Breast epithelium (tissue), 4 donors: ENCODE measurements at places on chromosomes 3 and 15. TPM values are rescaled to one million over a fixed set of nuclear protein-coding genes. Genes with fewer than 3 reads are reported as not detected.

Gene PAQR9
- total RNA-seq: not detected

- DNase-seq: no peak
Observed at GRCh38 chr3:67468511-67468910, 185.9 kb downstream of the SUCLG2 start.

DNA sequence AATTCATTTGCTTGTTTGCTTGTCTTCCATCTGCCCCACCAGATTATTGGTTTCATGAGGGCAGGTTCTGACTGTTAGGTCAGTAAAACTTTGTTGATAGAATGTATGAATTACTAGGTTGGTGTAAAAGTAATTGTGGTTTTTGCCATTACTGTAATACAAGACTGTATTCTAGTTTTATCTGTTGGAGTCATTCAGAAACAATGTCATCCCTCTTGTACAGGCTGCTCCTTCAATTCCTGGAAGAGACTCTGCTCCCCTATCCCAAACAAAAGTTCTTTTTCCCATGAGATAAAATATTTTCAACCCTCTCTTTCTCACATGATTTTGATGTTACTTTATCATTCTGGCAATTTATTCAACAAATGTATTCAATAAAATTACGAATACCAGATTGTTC is 115.0 kb downstream of the CHST2 start:
- no peak for DNase-seq

- DNase-seq: no peak
Observed at GRCh38 chr3:1752205-1752604, 346.5 kb upstream of the CNTN4 start.

Gene SCG5
- total RNA-seq: 11.1 TPM

DNA sequence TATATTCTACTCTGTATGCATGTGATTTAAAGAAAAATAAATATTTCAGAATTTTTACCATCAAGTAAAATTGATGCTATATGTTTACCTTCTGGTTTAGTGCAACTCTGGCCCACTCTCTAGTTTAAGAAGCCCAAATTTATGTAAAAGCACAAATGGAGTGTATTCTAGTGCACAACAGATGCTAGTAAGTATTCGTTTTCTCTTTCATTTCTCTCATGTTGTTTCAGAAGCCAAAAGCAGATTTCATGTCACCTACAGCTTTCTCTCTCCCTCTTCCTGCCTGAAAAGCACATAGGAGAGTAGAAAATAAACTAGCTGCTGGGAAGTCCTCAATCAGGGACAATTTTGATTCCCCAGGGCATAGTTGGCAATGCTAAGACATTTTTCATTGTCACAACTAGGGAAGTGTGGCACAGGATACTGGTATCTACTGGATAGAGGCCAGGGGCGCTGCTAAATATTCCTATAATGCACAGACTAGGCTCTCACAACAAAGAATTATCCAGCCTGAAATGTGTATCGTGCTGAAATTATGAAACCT is 147.4 kb upstream of the ARHGEF26 start:
- no peak for DNase-seq

Gene SOX2
- total RNA-seq: 0.16 TPM

Gene ITIH1
- total RNA-seq: 0.32 TPM

Gene NT5DC2
- 26.5 TPM for total RNA-seq

DNA sequence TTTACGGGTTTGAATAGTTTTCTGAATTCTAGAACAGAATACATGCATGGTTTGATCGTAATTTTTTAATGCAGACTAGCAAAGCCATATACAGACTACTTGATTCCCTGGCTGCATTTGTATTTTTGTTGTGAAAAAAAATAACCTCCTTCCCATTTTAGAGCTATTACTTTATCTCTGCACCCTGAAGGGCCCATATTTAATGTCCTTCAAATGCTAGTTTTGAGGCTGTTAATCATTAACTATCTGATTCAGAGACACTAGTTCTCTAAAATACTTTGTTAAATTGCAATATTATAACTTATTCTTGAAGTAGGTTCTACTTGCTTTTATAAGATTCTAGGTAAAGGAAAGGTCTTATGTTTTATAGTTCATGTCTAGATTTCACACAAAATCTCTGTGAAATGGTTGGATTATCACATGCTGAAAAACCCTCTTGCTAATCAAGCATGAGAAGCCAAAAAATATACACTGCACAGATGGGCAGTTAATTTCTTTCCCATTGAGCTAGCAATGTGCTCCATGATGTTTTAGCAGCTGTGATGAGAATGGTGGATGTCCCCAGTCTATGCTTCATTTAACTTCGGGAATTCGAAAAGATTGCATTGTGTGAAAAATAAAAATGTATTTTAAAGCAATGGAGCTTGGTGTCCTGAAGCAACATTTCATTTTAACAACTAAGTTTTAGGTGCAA is 634.0 kb upstream of the BCHE start:
- no peak for DNase-seq

Gene RETNLB
- total RNA-seq: not detected

DNA sequence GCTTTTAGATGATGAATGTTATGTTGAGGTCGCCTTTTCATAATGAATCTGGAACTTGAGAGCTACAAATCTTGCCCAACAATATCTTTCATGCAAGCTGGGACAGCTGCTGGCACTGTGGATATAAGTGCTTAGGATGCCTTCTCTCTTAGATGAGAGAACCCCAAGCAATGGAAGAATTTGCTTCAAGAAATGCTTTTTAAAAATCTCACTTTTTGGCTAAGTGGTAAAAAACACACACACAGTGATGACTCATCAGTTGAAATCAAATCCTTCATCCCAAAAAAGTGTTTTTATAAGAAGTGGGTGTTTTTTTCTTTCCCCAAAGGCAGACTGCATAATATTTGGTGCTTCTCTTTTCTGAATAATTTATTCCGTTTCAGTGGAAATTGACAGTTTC is 38.4 kb upstream of the GALNT15 start:
- DNase-seq: peak; percentile 57

DNA sequence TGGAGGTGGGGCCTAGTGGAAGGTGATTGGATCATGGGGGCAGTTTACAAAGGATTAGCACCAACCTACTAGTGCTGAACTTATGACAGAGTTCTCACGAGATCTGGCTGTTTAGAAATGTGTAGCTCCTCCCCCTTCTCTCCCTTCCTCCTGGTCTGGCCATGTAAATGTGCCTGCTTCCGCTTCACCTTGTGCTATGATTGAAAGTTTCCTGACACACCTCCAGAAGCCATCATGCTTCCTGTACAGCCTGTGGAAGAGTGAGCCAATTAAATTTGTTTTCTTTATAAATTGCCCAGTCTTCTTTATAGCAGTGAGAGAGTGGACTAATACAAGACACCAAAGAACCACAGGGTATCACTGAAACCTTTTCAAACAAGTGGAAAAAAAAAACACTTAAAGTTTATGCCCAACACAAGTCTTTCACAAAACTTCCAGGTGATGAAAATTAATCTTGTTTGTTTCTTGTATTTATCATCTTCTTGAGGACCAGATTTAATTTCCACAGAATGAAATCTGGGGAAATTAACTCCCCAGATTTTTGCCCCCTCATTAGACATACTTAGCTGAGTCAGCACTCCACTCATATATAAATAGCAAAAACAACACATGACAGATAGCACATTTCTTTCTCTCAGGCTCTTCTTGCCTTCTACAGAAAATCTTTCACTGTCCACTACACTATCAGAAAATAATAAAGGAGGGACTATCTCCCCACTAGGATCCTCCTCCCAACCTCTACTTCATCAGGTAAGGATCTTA is 847.2 kb downstream of the TUSC7 start:
- no peak for DNase-seq

GRCh38 chr3:187929112-187929816 is 184.0 kb upstream of the BCL6 start:
- DNase-seq: no peak

GRCh38 chr3:13009132-13009945 is 63.9 kb downstream of the IQSEC1 start:
- no peak for DNase-seq

Gene NLGN1
- total RNA-seq: 4.4 TPM

DNA sequence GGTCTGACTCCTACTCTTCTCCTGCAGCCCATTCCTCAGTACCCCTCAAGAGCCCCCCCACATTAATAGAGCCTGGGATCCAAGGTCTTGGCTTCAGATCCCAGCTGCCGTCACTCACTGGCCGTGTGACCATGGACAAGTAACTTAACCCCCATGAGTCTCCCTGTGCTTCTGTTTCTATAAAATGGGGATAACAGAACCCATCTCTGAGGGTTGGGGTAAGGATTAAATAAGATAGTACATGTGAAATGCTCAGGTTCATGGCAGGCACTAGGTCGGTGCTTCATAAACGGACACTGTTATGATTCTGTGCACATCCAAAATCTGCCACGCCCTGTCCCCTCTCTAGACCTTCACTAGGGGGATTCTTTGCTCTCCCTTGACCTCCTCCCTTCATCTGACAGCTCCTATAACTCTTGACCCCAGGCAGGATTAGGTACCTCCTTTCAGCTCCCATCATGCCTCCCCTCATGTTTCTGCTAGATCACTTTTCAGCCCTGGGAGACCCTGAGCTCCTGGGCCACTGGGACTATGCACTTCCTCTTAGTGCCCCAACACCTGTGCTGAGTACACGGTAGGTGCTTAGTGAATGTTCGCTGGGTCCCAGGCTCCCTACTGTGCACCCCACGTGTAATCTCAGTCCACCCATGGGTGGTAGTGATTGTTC is 1.5 kb downstream of the CAND2 start:
- DNase-seq: no peak

Gene ATP13A4
- 0.64 TPM for total RNA-seq
